ENCODE measurements at places on chromosomes 3 and 15.

DNA sequence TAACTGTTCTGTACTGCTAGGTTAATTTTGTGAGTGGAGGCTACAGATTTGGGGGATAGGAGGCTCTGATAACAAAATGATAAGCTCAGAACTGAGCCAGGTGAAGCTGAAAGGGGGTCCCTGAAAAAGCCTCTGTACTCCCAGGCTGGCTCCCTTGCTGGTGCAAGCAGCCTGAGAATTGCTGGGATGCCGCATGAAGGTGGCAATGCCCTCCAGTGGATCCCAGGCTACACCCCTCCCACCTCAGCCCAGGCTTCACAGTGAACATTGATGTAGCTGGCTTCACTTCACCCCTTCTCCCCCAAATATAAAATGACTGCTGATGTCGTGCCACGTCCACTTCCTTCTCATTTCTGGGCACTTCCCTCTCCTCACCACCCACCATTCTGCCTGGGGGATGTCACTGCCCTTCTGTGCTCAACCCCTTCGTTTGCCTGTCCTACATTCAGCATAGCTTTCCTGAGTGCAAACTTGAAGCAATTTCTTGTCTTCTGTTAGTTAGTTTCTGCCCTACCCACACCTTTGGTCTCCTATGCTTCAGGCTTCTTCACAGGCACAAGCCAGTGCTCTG lies 9.7 kb upstream of the ARHGEF26 start:
- no peak for DNase-seq

DNA sequence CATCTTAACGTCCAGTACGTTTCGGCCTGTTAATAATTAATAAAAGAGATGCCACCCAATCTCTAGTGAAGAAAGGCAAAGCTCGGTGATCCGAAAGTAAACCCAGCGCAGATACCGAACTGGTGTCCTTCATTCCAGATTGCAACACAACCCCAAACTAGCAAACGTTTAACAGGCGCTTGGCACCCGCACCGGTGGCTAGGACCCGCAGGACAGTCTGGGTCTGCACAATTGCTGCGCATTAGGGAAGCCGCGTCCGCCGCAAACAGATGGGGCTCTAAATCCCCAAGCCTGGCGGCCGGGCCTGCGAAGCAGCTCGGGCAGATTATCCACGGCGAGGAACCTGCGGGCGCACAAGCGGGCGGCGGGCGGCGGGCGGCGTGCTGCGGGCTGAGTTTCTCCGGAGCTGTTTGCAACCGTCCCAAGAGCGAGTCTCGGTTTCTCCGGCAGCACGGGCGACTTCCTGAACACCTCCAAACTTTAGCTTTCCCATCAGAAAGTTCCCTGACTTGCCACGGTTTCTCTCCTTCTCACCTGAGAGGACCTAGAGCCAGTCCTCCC lies 112.1 kb upstream of the ICE2 start:
- DNase-seq: peak; percentile 36

DNA sequence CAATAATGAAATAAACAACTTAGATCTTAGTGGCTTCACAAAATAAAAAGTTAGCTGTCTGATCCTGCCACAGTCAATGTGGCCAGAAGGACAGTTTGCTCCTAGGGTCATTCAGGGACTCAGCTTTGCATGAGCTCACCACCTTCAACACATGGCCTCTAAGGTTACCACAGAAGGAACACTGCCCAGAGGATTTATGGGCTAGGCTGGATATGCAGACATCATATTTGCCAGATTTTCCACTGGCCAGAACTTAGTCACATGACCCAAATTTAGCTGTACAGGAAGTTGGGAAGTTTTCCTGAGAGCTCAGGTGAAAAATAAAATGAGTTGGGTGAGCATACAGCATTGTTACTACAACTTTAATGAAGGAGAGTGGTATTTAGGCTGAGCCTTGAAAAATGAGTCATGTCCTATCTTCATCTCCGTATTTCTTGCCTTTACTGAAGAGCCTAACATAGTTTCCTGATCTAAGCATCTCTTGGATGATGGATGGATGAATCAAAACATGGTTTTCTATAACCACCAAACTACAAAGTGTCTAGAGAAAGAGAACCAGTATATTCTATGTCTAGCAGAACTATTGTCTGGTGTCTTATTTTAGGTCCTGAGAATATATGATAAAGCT lies 54.9 kb upstream of the TMEM108 start:
- DNase-seq: no peak

DNA sequence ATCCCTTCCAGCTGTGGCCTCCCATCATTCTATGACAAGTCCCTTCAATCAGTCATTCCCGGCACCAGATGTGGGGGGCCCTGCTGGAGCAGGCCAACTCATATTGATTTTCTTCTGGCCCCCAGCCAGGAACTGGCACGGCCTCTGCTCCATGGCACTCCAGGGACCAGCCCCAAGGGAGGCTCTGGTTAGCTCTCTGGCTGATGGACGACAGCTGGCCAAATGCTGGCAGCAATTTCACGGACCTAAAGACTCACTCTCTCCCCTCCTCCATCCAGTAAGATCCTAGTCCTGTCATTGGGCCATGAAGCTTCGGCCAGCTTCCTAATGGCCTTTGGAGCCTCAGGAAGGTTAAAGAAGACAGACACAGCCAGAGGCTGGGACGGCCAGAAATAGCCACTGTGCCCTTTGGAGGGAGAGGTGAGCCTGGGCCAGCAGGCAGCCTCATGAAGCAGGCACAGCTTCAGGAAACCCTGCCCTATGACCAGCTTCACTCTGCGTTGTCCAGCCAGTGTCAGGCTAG lies 131.0 kb downstream of the MEX3B start:
- DNase-seq: no peak

GRCh38 chr15:82159922-82160321 lies 102.6 kb downstream of the EFL1 start:
- no peak for DNase-seq

DNA sequence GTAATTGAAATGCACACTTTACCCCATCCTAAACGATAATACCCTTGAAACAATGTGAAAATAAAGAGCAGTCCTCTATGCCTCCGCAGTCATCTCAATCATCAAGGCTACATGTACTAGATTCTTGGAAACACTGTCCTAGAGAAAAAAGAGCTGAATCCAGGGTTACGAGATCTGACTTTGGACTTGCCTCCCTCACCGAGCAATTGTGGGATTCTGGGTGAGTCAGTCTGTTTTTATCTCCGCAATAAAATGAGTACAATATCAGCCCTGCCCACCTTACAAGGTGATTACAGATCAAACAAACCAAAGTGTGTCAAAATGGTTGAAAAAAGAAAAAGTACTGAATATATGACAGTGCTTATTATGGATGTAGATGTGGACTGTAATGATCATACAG lies 152.3 kb upstream of the SNTN start:
- DNase-seq: no peak

GRCh38 chr3:195540511-195540910 lies 2.6 kb downstream of the PPP1R2 start:
- DNase-seq: no peak

DNA sequence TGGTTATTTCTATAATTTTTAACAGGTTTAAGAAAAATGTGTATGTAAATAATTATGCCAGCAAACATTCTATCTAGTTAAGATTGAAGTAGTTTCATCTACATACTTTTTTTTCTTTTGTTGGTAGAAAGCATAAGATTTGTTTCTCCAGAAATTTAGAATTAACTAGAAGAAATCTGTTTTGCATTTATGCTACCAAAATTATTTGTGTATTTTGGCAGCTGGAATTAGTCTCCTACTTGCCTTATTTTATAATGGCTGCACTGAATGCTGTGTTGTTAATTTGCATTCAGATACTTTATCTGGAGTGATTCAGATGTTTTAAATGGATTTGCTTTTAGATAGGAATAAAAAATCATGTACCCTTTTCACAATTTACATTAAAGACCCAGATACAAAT lies 100.2 kb upstream of the NAALADL2 start:
- no peak for DNase-seq

DNA sequence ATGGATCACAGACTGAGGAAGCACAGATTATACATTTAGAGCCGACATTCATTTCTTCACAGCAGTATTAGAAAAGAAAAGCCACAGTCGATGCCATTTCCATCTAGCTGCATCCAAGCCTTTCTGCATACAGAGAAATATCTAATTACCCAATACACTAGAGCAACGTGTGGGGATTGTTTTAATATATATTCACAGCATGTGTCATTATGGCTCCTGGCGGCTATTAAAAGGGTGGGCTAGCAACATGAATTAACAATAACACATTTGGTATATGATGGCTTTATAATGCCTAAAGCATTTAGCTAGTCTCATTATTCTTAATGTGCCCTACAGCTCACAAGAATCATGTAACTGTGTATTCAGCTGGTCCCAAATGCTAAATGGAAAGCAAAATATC lies 1030.5 kb downstream of the FHIT start:
- no peak for DNase-seq

DNA sequence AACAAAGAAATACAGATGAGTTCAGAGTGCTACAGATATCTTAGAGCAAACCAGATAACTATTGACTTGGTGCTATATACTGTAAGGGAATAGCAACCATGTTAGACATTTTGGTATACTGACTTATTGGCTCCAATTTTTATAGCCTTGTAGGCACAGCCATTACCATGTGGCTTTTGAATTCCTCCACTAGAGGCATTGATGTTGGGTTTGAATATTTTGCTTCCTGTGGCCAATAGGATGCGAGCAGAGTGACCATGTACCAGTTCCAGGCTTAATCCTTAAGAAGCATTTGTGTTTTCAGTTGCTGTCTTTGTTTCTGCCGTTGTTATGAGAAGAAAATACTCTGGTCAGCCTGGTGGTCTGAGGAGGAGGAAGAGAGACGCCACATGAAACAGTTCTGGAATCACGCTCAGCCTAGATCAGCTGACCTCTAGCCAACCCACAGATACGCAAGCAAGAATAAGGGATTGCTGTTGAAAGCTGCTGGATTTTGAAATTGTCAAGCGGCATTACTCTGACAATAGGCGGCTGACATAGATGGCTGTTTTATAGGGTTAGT lies 109.4 kb upstream of the TNIK start:
- DNase-seq: no peak

- no peak for DNase-seq
These were observed 718 bp downstream of the BNIP2 start for GRCh38 chr15:59688423-59688781.

GRCh38 chr3:157388976-157389375 lies 47.7 kb upstream of the PTX3 start:
- no peak for DNase-seq

GRCh38 chr15:98713585-98714001 lies 65.3 kb downstream of the IGF1R start:
- no peak for DNase-seq

GRCh38 chr3:52930748-52931147 lies 33.4 kb upstream of the STIMATE start:
- no peak for DNase-seq

GRCh38 chr3:178272841-178273240 lies 263.4 kb upstream of the KCNMB2 start:
- no peak for DNase-seq

DNA sequence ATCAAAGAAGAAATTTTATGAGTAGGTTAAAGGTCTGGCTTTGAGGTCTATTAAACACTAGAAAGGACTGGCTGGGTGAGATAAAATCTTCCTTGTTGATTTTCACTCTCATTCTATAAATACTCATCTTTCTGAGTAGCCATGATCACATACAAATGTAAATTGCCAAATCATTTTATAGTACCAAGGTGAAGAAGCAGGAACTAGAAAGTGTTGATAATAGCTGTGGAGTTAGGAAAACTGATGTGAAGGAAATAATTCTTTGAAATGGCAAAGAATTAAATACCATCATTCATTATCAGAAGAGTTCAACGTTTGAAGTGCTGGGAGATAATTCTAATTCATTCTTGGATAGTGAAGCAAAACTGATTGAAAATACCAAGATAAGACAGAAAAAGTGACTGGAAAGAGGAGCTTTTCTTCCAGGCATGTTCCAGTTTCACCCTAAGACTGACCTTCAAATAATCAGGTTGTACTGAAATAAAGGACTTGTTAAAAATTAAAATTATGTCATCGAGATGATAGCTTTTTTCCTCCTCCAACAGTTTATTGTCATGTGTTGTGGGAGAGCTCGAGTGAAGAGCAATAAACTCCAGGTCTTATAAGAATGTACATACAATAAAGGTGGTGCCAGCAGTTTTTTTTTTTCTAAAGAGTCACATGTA lies 17.4 kb downstream of the THBS1 start:
- DNase-seq: no peak

- no peak for DNase-seq
These were observed 105.9 kb upstream of the HERC1 start for GRCh38 chr15:63939531-63940130.

- DNase-seq: no peak
These were observed 198.4 kb downstream of the EBLN2 start for GRCh38 chr3:73259856-73260255.

DNA sequence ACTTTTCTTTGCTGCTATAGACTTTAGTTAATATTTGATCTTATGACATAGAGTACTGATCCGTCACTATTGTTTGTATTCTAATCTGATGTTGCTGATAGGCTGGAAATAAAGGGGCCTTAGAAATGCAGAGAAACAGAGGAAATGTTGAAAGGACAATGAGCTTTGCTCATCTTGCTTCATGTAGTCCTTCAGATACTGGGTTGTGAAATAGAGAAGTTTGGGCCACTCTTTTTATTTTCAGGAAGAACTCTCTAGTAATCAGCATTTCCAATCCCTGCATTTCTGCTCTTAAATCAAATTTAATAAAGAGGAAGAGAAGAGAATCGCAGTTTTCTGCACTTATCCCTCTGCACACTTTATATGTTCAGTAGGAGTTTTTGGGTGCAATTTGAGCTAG lies 192.8 kb upstream of the THBS1 start:
- no peak for DNase-seq

DNA sequence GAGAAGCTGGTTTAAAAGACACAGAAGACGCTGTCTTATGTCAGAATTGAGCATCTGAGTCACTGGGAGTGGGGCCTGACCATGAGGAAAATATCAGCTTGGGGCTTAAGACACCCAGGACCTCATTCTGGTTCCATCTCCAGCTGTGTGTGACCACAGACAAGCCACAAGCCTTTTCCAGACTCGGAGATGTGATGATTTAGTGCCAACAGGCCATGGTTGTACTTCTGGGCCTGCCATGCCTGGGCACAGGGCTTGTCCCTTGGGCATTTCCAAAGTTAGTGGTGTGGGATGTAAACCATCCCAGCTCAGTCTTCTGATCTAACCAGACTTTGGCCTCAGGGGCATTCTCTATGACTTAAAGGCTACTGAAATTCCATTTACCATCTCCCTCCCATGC lies 269.8 kb downstream of the RYR3 start:
- no peak for DNase-seq
